ENCODE measurements at places on chromosomes 2 and 18. TPM values are rescaled to one million over a fixed set of nuclear protein-coding genes. Genes with fewer than 3 reads are reported as not detected.

- H3K4me3 ChIP-seq: no peak overlapping the region
- H3K36me3 ChIP-seq: no peaks in the 10 kb centered on the region
- no peak for DNase-seq
- H3K4me1 ChIP-seq: no peaks in the 10 kb centered on the region
These were observed 101.3 kb downstream of the RAD51AP2 start for GRCh38 chr2:17416884-17417391.

GRCh38 chr18:37019157-37019827 is 190.4 kb downstream of the KIAA1328 start:
- no peaks in the 10 kb centered on the region for H3K36me3 ChIP-seq
- H3K4me1 ChIP-seq: no peaks in the 10 kb centered on the region
- no peaks in the 10 kb centered on the region for H3K27me3 ChIP-seq
- DNase-seq: no peak

Gene RNF152
- 0.03 TPM for total RNA-seq

DNA sequence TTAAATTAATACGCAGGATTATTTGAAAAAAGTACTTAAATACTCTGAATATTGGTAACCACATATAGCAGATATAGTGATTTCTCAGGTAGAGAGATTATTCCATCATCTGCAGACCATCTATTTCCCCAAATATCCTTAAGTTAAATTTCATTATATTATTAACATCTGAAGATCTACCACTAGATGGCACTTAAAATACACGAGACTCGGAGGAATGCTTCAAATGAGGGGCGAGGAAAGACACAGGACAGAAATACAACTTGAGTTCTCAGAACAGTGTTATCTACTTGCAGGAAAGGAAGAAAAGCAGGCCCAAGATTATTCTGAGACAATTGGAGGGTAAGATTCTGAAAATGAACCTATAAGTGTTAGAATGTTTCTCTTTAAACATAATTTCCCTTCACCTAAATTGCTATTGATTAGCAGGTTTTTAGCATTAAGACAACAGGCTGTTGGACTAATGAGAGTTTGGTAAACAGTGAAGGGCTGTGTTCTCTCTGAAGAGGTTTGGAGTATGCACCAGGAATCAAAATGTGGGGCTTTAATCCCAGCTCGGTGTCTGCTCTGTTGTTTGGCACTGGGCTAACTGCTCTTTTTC is 76.9 kb upstream of the GCFC2 start:
- H3K27ac ChIP-seq: no peak overlapping the region
- no peak overlapping the region for H3K4me3 ChIP-seq
- no peak for DNase-seq
- H3K4me1 ChIP-seq: peaks cover 14% of the 10 kb centered on the region
- no peaks in the 10 kb centered on the region for H3K36me3 ChIP-seq
- no peaks in the 10 kb centered on the region for H3K27me3 ChIP-seq

DNA sequence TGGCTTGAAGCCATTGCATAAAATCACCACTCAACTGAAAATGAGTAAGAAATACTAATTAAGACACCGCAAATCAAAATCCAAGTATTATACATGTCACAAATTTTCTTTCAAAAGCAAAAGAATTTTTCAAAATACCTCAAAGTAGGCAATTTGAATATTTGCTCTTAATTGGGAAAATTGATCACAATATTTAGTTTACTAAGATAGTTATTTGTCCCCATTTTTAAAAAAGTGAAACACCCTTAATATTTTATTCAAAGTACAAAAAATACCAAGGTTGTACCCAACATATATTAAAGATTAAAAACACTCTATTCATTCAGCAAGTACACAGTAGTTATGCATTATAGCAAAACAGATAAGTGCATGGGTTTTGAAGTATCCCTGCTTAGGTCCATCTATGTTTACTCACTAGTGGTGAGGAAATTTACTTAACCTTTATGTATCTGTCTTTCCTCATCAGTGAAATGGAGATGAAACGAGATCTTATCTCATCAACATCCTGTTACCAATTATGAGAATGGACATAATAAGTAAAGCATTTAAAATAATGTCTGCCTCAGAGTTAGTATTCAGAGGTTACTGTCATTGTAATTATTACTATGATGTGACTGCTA is 35.1 kb downstream of the VPS54 start:
- no peaks in the 10 kb centered on the region for H3K4me1 ChIP-seq
- H3K27ac ChIP-seq: no peak overlapping the region
- H3K36me3 ChIP-seq: no peaks in the 10 kb centered on the region
- no peaks in the 10 kb centered on the region for H3K27me3 ChIP-seq

DNA sequence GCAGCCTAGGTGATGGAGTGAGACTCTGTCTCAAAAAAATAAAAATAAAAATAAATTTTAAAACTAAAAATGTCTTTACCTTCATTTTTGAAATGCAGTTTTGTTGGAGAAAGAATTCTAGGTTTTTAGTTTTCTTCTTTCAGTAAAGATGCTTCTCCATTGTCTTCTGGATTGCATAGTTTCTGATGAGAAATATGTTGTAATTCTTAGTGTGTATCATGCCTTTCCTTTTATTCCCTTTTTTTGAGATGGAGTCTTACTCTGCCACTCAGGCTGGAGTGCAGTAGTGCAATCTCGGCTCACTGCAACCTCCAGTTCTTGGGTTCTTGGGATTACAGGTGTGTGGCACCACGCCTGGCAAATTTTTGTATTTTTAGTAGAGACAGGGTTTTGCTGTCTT is 130.0 kb upstream of the FBXO11 start:
- H3K27me3 ChIP-seq: no peaks in the 10 kb centered on the region
- H3K27ac ChIP-seq: no peak overlapping the region
- H3K4me3 ChIP-seq: no peak overlapping the region
- DNase-seq: no peak

Gene LTBP1
- 0.15 TPM for total RNA-seq

- DNase-seq: no peak
- H3K4me3 ChIP-seq: no peak overlapping the region
- H3K36me3 ChIP-seq: no peaks in the 10 kb centered on the region
- H3K4me1 ChIP-seq: no peaks in the 10 kb centered on the region
- no peaks in the 10 kb centered on the region for H3K27me3 ChIP-seq
These were observed 42.3 kb downstream of the BAZ2B start for GRCh38 chr2:159573846-159574606.

Gene LRRTM1
- total RNA-seq: not detected

- peak overlapping the region; percentile 59 for H3K27ac ChIP-seq
- H3K4me1 ChIP-seq: peaks cover 15% of the 10 kb centered on the region
- no peaks in the 10 kb centered on the region for H3K36me3 ChIP-seq
- H3K27me3 ChIP-seq: no peaks in the 10 kb centered on the region
- peak; percentile 60 for DNase-seq
These were observed 6.0 kb upstream of the ALLC start for GRCh38 chr2:3651691-3652648.

DNA sequence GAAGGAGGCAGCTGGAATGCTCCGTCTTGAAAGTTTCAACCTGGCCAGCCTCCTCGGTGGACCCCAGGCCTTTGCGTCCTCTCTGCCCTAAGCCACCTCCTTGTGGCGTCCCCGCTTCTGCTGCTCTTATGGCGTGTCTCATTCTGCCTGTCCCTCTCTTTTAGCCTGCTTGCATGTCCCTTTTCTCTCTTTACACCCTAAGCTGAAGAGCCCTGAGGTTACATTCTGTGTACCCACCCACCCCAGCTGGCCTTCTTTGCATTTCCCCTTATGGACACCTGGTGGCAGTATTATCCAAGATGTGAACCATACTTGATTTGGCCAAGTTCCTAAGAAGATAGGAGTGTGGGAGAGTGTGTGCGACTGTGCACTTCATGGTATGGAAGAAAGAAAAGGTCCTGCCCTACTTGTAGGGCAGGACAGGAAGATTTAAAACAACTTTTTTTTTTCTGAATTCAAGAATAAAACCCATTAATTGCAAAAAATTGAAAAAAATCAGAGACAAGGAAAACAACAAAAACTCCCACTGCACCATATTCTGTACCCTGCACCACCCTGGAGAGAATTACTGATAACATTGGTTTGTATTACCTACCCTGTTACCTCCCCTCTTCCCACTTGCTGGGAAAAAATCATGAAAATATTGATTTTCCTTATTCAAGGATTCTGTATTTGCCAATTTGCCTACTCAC is 77.4 kb downstream of the DYSF start:
- DNase-seq: no peak
- peaks cover 1% of the 10 kb centered on the region for H3K27me3 ChIP-seq
- H3K27ac ChIP-seq: no peak overlapping the region
- no peaks in the 10 kb centered on the region for H3K36me3 ChIP-seq
- no peaks in the 10 kb centered on the region for H3K4me1 ChIP-seq

Gene GALNT13
- not detected for total RNA-seq

DNA sequence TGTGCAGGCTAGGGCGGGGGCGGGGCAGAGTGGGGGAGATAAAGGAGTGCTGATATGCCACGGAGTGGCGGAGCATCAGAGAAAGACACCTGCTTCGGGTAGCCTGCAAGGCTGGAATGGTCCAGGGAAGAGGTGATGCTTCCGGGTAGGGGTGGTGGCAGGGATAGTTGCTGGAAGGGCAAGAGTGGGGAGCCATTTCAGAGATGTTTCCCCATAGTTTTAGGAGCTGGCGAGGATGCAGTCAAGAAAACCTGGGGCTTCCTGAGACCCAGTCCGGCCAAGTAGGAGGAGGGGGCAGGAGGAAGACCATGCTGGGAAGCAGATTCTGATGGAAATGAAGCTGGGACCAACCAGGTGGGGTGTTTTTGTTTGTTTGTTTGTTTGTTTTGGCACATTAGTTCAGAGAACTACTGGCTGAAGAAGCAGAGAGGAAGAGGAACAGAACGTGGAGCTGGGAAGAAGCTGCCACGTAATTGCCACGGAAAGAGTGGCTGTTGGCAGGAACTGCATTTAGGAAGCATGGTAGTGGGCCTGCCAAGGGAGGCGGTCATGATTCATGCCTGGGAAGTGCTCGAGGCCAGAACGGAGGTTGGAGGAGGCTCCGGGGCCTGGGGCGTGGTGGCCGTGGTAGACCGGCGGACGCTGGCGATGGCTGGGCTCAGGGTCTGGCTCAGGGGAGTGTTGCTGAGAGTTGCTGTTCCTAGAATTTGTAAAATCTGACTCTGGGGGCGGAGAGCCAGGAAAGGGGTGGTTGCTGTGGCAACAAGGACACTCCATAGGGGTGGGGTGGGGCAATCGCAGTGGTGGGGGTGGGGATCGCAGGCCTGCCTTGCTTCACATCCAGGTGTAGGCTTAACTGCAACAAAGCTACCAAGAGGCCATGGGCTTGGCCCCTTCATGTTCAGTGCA is 8.6 kb upstream of the INPP5D start:
- H3K36me3 ChIP-seq: no peaks in the 10 kb centered on the region
- H3K4me3 ChIP-seq: no peak overlapping the region
